ENCODE measurements at places on chromosomes 6 and 20.

GRCh38 chr20:56845546-56846086 is 216.5 kb downstream of the TFAP2C start:
- DNase-seq = no peak

DNA sequence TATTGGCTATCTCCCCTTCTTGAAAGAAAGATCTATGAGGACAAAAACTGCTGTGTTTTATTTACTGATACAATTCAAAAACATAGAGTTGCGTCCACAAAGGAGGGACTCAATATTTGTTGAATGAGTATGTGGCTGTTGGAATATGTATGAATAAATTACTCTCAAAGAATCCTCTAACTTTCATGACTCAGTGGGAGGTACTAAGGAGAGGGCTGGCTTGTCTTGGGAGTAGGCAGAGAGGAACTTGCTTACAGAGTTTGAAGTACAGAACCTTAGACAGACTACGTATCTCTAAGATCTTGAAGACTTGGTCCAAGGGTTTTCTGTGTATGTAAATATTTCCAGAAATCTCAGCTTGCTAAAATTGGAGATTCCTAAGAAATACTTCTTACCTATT is 504.0 kb upstream of the PTCHD4 start:
- no peak for DNase-seq

DNA sequence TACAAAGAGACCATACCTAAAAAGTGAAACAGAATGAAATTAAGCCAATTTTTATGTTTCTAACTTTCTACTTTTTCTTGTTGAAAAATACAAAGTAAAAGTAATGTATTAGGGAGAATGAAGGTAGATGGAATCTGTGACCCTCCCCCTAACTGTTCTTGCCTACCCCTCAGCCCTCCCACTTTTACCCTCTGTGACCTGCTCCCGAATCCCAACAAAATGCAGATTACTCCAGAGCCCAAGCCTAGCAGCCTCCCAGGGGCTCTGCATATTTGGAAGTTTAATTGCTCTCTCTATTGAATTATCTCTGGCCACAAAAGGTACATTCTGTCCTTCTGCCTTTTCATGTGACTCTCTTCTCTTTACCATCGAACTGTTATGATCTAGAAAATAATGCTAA is 201.5 kb downstream of the PKHD1 start:
- no peak for DNase-seq

GRCh38 chr20:1462834-1463233 is 3.8 kb downstream of the NSFL1C start:
- no peak for DNase-seq

GRCh38 chr6:125067552-125067951 is 86.0 kb upstream of the TPD52L1 start:
- no peak for DNase-seq

GRCh38 chr20:13816757-13817156 is 31.9 kb downstream of the NDUFAF5 start:
- DNase-seq = no peak

- no peak for DNase-seq
These were observed 150.2 kb downstream of the TBC1D7 start for GRCh38 chr6:13178107-13178506.

DNA sequence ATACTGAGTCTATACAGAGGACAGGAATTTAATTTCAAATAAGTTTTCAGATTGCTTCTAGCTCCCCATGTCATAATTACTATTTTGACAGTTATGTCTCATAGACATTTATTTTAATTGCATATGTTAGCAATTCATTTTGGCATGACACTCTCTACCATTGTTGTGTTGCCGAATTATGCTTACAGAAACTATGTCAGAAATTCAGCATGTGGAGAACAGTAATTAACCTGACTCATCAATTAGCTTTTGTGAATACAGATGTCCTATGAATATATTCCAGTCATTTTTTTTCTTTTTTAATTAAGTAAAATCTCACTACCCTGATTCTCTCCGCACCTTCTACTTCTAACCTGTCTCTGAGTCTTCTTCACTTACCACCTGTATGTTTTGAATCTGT is 105.1 kb downstream of the NKAIN2 start:
- DNase-seq = no peak

GRCh38 chr20:46575937-46576461 is 25.5 kb upstream of the OCSTAMP start:
- DNase-seq = no peak

DNA sequence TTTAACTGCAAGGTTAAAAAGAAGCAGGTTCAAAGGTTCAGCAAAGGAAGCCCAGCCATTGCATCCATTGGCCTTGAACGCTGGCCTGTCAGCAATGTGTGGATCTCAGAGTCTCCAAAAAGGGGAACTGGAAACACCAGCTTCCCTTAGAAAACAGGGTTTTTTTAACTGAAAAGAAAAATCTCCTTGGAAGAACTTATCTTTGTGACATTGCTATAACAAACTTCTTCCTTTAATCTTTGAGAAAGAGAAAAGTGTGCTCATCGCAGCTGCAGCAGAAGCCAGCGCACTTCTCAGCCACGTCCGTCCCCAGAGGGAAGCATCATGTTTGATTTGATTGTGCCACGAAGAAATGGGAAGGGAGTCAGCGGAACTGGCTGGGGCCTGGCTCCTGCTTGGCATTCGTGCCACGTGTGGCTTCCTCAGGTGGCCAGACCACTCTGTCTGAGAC is 215.0 kb downstream of the SYNDIG1 start:
- DNase-seq = no peak

GRCh38 chr20:8454137-8454712 is 322.2 kb downstream of the PLCB1 start:
- peak; percentile 65 for DNase-seq

- no peak for DNase-seq
These were observed 120.9 kb downstream of the TIAM2 start for GRCh38 chr6:155115893-155116570.

GRCh38 chr6:24273096-24273870 is 84.6 kb downstream of the DCDC2 start:
- no peak for DNase-seq
